Pons (tissue), 1 donor: ENCODE measurements at places on chromosomes 6 and 20.

- DNase-seq, result no peak
Observed at GRCh38 chr20:46030284-46031013, 1.4 kb downstream of the SLC12A5 start.

- DNase-seq, result no peak
Observed at GRCh38 chr6:114195027-114195365, 147.8 kb downstream of the HS3ST5 start.

- DNase-seq, result no peak
Observed at GRCh38 chr20:3218307-3218988, 9.2 kb downstream of the ITPA start.

GRCh38 chr20:62010551-62011402 lies 54.9 kb downstream of the TAF4 start:
- peak; percentile 53 for DNase-seq

DNA sequence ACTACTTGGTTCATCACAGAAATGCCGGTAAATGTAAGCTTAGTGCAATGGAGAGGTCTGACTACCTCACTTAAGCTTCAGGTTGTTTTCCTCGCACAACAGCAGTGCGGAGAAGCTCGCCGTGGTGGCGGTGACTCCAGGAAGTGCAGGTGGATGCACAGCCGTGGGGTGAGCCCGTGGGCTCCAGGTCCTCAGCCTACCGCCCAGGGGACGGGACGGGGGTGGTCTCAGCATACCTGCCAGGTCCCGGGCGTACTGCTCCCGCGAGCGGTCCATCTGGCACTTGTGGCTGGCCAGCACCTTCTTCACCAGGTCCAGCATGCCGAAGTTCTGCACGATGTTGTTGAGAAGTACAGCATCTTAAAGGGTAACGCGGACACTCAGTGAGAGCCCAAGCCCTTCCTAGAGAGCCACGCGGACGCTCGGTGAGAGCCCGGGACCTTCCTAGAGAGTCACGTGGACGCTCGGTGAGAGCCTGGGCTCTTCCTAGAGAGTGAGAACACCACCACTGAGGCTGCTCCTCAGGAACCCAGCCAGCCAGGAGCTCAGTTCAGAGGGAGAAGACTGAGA lies 17.8 kb upstream of the HELZ2 start:
- no peak for DNase-seq

DNA sequence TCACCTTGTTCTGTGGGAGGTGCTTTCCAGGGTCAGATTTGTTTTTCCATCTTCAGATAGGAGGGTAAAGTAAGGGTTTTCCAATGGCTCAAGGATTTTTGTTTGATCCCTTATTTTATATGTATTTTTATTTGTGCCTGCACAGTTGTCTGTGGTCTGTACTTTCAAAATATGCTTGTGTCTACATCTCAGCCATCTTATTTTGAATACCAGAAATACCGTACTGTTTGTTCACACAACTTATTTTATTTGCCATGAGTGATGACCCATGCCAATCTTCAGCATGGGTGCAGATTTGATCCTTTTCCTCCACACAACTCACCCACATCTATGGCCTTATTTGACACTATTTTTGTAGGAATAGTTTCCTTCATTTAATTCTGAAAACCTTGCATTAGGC lies 72.2 kb upstream of the PTCHD4 start:
- no peak for DNase-seq

DNA sequence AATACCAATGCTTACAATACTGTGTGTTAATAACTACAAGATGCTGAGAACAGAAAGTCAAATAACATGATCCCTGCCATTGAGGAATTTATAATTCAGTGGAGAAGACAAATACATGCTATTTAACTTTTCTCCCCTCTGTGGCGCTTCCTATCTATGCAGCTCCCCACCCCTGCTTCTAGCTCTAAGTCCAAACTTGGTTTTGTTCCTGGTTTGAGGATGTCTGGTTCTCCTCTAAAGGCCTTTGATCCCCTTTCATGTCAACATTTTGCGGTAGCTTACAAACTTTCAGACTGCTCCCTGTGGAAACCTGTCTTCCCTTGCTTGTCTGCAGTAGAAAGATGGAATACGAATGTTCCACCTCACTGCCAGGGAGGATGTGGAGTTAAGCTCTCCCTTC lies 18.4 kb upstream of the REPS1 start:
- no peak for DNase-seq

- no peak for DNase-seq
Observed at GRCh38 chr6:149905911-149906371, 8.0 kb upstream of the RAET1E start.

DNA sequence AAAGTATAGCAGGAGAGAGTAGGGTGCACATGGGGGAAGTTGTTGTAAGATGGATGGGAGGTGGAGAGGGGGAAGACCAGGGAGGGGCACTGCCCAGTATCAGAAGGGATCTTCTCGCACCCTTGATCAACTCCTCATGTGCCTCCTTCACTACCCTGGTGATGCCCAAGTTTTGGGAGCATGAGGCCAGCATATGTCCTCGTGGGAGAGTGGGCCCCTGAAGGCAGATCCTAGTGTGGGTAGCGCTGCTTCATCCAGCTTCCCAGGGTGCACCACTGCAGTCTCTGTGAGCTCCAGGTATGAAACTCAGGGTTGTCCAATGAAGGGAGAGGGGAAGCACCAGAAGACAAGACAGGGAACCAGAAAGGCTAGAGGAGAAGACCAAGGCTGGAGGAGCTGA lies 82.2 kb upstream of the FOXP4 start:
- DNase-seq, result no peak

DNA sequence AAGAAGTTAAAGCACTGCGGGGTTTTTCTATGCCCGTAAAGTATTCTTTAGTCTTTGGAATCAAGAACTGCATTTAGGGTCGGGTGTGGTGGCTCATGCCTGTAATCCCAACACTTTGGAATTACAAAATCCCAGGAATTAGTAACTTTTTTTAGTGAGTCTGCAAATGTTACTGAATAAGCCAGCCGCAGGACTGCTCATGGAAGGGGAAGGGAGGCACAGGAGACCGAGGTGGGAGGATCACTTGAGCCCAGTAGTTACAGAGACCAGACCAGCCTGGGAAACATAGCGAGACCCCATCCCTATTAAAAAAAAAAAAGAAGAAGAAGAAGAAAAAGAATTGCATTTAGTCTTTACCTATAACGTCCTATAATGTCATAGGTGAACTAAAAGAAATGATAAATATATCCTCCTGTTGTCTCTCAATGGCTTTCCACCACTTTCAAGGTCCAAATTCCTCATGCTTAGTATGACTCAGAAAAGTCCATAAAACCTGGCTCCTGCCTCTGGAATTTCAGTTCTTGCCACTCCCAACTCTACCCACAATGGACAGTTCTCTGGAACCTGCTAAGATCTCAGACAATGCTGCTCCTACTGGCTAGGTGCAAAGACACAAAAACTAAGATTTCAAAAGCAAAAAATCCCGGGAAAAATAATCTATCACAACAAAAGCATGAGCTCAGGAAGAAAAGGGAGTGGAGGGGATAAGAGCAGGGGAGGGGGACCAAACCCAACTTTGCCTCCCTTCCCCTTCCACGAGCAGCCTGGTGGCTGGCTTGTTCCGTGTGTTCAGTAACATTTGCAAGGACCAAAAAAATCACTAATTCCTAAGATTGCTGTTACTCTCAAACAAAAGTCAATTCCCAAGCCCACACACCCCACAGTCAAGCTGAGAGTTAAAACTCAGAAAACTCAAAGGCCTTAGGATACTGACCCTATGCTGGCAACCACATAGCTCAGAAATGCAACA lies 39.0 kb downstream of the B4GALT5 start:
- DNase-seq, result no peak

DNA sequence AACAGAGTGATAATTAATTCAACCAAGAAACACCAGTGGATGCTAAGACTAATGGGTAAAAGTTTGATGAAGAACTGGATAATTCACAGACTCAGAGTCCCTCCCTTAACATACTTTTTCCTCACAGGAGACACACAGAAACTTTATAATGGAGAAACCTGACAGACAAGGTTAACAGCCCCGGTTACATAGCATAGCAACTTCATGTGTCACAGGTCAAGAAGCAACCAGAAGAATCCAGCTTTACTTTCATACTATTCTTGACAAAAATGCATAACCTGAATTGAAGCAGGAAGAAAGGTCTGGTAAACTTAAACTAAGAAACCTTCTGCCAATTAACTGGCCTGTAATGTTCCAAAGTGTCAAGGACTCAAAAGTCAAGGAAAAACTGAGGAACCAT lies 375.9 kb downstream of the RNF144B start:
- no peak for DNase-seq

- DNase-seq, result peak; percentile 41
Observed at GRCh38 chr6:13485923-13486562, 1.4 kb downstream of the GFOD1 start.
